ENCODE measurements at places on chromosomes 4 and X. TPM values are rescaled to one million over a fixed set of nuclear protein-coding genes. Genes with fewer than 3 reads are reported as not detected.

GRCh38 chr4:137474711-137475301 lies 57.5 kb downstream of the PCDH18 start:
- no peaks in the 10 kb centered on the region for H3K36me3 ChIP-seq
- H3K27ac ChIP-seq: no peak overlapping the region
- no peak for DNase-seq
- no peaks in the 10 kb centered on the region for H3K27me3 ChIP-seq

NMU gene
- 1.8 TPM for total RNA-seq

ASMTL gene
- 73.2 TPM for total RNA-seq

DNA sequence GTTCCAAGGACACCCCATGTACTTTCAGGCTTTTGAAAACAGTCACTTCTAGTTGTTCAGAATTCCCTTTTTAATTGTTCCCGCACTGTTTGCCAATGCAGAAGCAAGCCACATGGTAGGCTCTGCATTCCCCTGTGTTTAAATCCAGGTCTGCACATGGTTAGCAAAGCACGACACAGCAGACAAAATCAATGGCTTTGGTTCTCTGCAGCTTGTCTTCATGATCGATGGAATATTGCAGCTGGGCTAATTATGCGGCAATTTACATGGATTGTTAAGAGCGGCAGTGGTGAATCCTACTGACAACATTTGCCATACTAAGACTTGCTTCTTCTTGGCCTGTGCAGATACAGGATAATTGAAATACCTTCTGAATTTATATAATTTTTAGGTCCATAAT lies 20.6 kb upstream of the INPP4B start:
- no peaks in the 10 kb centered on the region for H3K27me3 ChIP-seq
- H3K4me3 ChIP-seq: no peak overlapping the region
- H3K27ac ChIP-seq: no peak overlapping the region
- no peak for DNase-seq
- no peaks in the 10 kb centered on the region for H3K36me3 ChIP-seq

IBSP gene
- total RNA-seq: not detected

GRCh38 chr4:189204616-189205015 lies 736.1 kb upstream of the FRG1 start:
- DNase-seq: no peak
- no peak overlapping the region for H3K4me3 ChIP-seq
- H3K27me3 ChIP-seq: no peaks in the 10 kb centered on the region
- no peak overlapping the region for H3K27ac ChIP-seq
- H3K36me3 ChIP-seq: no peaks in the 10 kb centered on the region

C4orf51 gene
- not detected for total RNA-seq

DNA sequence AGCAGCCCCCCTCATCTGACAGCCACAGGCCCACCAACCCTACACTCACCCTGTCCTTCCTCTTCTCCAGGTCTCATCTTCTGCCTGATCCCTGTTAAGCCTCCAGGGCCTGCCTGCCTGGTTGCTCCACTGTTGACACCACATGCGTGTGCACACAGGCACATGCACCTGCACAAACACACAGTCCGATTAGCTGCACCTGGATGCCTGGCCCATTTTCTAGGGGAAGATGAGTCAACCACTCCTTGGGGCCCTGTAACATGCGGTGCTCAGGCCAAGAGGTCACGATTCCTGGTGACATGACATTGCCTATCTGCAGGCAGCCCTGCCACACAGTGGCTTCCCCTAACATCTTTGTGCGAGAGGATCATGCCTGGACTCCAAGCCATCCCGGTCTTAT lies 498.4 kb downstream of the BCOR start:
- no peak for DNase-seq
- no peak overlapping the region for H3K4me3 ChIP-seq
- H3K36me3 ChIP-seq: no peaks in the 10 kb centered on the region
- no peaks in the 10 kb centered on the region for H3K27me3 ChIP-seq

NEUROG2 gene
- 0.09 TPM for total RNA-seq

DNA sequence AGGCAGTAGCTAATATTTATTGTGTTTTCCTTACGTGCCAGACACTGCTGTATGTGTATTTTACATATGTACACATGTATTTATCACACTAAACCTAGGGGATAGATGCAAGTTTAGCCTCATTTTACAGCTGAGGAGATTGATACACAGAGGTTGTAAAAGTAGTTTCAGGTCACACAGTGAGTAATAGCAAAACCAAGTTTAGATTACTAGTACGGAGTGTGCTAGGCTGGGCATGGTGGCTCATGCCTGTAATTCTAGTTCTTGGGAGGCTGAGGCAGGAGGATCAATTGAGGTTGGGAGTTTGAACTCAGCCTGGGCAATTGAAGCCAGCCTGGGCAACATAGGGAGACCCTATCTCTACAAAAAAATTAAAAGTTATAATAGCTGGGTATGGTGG lies 701.1 kb upstream of the ATOH1 start:
- no peaks in the 10 kb centered on the region for H3K27me3 ChIP-seq
- peaks cover 3% of the 10 kb centered on the region for H3K4me1 ChIP-seq
- no peak overlapping the region for H3K27ac ChIP-seq
- no peaks in the 10 kb centered on the region for H3K36me3 ChIP-seq
- DNase-seq: no peak
- H3K4me3 ChIP-seq: no peak overlapping the region

PAGE4 gene
- not detected for total RNA-seq

LANCL3 gene
- total RNA-seq: 0.02 TPM

DNA sequence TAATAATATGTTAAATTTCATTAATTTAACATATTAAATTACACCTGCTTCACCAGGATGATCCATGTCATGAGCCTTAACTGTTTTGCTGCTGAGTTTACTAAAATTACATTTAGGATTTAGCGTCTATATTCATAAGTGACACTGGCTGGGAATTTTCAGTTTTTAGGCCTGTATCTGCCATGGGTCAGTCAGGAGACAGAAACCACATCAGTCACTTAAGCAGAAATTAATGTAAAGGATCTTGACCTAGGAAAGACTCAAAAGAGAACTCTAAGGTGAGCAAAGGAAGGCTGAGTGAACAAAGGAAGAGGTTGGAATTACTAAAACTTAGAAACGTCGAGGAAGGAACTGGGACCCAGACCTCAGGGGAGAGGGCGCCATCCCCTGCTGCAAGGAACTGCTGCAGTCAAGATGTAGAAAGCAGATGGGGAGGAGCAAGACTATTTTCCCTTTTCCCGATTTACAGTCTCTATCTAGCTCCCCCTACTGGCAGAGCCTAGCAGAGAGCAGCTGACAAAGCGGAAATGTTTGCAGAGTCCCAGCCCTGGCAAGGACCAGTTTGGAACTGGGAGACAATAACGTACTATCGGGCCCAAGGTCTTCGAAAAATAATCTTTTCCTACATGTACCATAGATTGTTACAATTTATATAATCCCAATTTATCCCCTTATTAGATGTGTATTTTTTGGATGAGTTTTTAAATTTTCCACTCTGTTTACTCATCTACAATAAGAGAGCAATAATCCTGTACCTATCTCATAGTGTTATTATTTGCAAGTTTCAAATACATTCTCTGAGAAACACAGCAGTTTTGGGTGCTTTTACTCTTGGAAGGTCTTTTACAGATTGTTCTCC lies 22.6 kb upstream of the RBBP7 start:
- H3K4me1 ChIP-seq: no peaks in the 10 kb centered on the region
- no peaks in the 10 kb centered on the region for H3K27me3 ChIP-seq
- H3K27ac ChIP-seq: no peak overlapping the region
- DNase-seq: peak; percentile 94

DNA sequence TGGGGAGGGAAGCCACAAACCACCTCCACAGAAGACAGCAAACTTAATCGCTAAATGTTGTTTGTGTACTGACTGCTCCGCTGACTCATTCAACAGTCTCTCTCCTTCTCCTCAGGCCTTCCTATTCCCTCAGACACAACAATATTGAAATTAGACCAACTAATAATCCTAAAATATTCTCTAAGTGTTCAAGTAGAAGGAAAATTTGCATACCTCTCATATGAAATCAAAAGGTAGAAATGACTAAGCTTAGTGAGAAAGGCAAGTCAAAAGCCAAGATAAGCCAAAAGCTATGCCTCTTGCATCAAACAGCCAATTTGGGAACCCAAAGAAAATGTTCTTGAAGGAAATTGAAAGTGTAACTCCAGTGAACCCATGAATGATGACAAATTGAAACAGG lies 75.7 kb upstream of the ARHGAP24 start:
- H3K4me1 ChIP-seq: no peaks in the 10 kb centered on the region
- DNase-seq: no peak
- H3K36me3 ChIP-seq: no peaks in the 10 kb centered on the region
- H3K4me3 ChIP-seq: no peak overlapping the region

DNA sequence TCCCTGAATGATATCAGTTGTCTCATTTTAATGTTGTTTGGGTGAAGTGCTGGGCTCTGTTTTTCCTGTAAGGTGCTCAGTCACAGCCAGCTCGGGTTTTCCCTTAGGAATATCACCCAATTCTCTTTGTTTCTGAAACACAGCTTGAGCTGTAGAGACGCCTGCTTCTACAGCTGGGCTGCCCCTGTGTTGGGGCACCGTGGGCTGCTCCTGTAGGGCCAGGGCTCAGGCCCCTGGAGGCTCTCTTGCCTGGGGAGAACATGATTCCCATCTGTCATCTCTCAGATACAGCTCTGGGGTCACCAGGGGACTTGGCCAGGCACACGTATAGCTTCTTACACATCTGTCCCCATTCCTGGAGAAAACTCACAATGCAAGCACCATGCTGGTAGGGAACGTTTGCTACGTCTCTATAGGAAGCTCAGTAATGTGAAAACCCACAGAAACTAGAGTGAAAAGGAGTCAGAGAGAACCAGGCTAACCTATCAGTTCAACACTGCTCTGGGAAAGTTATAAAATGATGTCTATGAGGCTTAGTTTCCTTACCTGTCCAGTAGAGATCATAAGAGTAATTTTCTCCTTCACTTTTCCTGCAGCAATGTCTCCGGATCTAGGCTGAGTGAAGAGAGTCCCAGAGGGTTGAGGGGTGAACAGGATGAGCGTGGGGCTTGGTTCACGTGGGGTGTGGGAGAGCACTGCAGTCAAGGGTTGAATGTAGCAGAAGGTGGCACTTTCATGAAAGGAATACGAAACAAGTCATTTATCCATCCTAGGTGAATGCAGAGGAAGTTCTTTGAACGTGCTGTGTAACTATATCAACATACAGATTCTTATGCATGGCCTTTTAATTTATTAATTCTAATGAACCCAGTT lies 14.5 kb downstream of the FHDC1 start:
- H3K4me3 ChIP-seq: no peak overlapping the region
- H3K27ac ChIP-seq: no peak overlapping the region
- H3K4me1 ChIP-seq: peaks cover 21% of the 10 kb centered on the region
- no peak for DNase-seq
- no peaks in the 10 kb centered on the region for H3K27me3 ChIP-seq

CT55 gene
- total RNA-seq: not detected

CWH43 gene
- not detected for total RNA-seq

DNA sequence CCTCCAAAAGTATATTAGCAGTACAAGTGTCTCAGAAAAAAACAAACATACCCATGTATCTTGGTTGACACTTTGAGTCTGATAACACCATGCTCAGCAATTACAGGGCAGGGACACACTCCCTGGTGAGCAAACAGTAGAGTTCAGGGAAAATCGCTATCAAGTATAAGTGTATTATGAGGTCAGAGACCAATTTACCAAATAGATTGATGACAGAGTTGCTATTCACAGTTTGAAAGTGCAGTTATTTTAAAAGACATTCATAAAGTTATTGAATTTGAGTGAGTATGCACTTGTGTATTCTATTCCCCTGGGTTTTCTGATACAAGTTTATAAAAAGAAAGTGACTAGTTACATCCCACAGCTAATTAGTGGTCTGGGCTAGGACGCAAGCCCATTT lies 10.2 kb upstream of the LONRF3 start:
- DNase-seq: no peak
- H3K4me1 ChIP-seq: no peaks in the 10 kb centered on the region
- peaks cover 20% of the 10 kb centered on the region for H3K27me3 ChIP-seq
- H3K27ac ChIP-seq: no peak overlapping the region

SPATA18 gene
- 7.2 TPM for total RNA-seq
